GM19239 (cell line): ENCODE measurements at places on chromosomes 4 and X.

DNA sequence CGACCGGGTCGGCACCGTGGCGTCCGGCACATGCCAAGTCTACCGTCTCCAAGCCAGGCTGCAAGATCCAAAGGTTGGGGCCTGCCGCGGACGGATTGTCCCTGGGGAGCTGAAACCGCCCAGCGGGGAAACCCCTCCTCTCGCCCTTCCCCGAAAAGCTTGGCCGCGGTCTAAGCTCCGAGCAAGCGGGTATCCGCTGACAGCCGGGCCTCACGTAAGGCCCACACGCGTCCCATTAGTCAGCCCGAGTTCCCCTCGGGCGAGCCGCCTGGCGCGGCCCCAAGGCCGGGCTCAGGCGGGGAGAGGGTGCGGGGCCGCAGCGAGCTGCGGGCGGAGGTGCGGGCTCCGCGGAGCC, 6.8 kb upstream of the BCOR start:
- DNase-seq, result no peak

DNA sequence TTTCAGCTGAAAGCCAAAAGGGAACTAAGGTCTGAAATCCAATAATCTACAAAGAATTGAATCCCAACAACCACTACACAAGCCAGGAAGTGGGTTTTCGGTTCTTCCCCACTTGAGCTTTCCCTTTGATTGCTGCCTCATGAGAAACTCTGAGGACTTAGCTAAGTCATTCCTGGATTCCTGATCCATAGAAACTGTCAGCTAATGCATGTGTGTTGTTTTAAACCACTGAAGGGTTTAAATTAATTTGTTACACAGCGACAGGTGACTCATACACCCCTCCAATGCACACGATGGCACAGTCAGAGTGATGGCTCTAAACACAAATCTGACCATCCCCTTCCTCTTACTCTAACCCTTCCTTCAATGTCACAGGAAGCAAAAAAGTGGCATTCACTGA, 282.9 kb downstream of the RAB28 start:
- no peak for DNase-seq

DNA sequence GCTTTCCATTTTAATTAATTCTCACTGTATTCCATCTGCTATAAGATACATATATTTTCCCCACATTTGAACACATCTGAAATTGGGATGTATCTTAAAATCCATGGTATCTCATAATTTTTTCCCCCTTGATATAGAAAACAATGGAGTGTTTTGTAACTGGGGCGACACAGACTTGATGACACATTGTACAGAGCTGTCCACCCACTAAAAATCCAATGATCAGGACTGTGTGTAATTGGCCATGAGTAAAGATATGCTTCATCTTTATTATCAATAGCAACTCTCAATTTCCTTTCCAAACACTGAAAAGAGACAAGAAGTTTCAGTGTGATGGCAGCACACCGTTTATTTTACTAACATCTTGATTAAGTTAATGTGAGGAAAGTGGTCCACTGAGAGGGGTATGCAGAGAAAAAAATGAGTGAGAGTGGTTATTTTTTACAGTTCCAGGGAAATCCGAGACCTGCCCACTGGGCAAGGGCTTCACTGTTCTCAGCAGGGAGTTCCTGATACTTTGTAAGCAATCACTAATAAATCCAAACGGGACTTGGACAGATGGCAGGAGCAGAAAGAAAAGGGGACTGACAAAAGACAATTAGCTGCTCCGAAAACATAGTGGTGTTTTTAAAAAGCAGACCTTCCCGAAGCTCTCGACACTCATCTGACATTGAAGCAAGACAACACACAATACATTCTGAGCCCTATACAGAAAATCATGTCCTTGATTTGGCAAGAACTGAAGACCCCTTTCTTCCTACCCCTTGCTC, 149.4 kb downstream of the TSPAN5 start:
- no peak for DNase-seq

- DNase-seq, result no peak
Observed at GRCh38 chr4:38967260-38968095, 64.7 kb downstream of the TMEM156 start.

- DNase-seq, result no peak
Observed at GRCh38 chr4:171521726-171522125, 291.5 kb upstream of the GALNTL6 start.

DNA sequence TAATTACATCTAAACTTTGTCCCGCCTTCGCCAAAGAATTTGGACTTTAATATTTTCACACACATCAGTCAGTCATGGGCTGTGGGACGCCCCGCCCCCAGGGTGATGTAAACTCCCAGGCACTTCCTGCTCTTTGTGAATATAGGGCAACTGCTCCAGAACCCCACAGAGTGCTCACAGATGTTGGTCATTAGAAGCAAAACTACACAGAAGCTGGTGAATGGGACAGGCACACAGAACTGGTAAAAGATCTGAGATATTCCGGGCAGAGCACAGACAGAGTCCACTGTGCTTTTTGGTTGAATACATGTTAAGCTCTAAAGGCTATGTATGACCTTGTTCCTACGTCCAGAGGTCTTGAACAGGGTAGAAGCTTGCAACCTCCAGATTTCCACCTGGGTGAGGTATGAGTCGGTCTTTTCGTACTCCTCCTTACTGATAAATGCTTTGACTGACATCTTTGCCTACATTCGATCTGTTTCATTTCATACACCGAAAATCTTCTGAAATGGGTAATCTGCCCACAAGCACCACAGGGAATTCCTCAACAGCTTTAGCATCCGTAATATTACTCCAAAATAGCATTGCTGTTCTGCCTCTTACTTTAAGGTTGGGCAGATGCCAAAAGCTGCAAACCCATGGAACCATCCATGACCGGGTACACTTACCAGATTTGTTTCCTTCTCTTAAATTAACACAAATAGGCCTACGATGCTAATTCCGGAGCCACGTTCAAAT, 144.6 kb downstream of the AMELX start:
- no peak for DNase-seq

GRCh38 chr4:149144060-149144459, 671.6 kb downstream of the IQCM start:
- no peak for DNase-seq

GRCh38 chrX:47169726-47170515, 23.7 kb upstream of the UBA1 start:
- no peak for DNase-seq

- DNase-seq, result no peak
Observed at GRCh38 chr4:94413085-94413840, 38.5 kb upstream of the PDLIM5 start.

- no peak for DNase-seq
Observed at GRCh38 chrX:131054906-131055305, 3.2 kb upstream of the ARHGAP36 start.

GRCh38 chr4:53465281-53465680, 87.8 kb downstream of the FIP1L1 start:
- DNase-seq, result no peak
